ENCODE measurements at places on chromosomes 13 and 19. TPM values are rescaled to one million over a fixed set of nuclear protein-coding genes. Genes with fewer than 3 reads are reported as not detected.

Gene ZNF667
- total RNA-seq, result 9.2 TPM

Gene C19orf18
- total RNA-seq, result not detected

Gene ZNF527
- 8.8 TPM for total RNA-seq

Gene ZNF492
- total RNA-seq, result 1.9 TPM

Gene EDDM13
- total RNA-seq, result not detected

Gene CLEC17A
- total RNA-seq, result not detected

Gene UBL5
- total RNA-seq, result 361 TPM

Gene CEACAM4
- not detected for total RNA-seq

Gene LSR
- 16.7 TPM for total RNA-seq

Gene ANGPTL8
- total RNA-seq, result not detected

Gene PTGER1
- not detected for total RNA-seq

Gene HNRNPL
- 600 TPM for total RNA-seq

Gene OR10H1
- total RNA-seq, result not detected

Gene CD177
- total RNA-seq, result 498 TPM

Gene DOHH
- total RNA-seq, result 64.8 TPM

Gene C19orf44
- 8.9 TPM for total RNA-seq

Gene FGF21
- not detected for total RNA-seq

Gene HRC
- total RNA-seq, result 7.2 TPM

Gene ZNF534
- not detected for total RNA-seq

Gene KIR2DL3
- not detected for total RNA-seq

Gene GPR4
- total RNA-seq, result 0.14 TPM

Gene LYPD5
- not detected for total RNA-seq

Gene FARP1
- 50.3 TPM for total RNA-seq

Gene FXYD7
- not detected for total RNA-seq

Gene ATP8A2
- not detected for total RNA-seq

Gene CAB39L
- total RNA-seq, result 42.4 TPM

Gene NTN5
- 1.3 TPM for total RNA-seq

Gene ASPDH
- total RNA-seq, result not detected

Gene NXNL1
- total RNA-seq, result not detected
